Urothelium cell line (cell line): ENCODE measurements at places on chromosomes 13 and 19.

DNA sequence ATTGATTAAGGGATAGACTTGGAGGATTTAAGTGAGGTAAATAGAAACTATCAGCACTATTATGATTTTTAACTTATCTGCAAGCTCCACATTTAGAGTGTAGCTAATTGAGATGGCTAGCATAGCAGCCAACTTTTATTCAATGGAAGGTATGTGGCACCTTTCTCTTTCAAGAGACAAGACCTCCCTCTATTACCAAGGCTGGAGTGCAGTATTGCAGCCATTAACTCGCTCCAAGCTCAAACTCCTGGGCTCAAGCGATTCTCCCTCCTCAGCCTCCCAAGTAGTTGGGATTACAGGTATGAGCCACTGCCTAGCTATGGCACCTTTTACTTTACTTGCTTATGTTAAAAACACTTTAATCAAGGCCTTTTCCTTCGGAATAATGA is 8.2 kb downstream of the TPT1 start:
- DNase-seq: no peak

DNA sequence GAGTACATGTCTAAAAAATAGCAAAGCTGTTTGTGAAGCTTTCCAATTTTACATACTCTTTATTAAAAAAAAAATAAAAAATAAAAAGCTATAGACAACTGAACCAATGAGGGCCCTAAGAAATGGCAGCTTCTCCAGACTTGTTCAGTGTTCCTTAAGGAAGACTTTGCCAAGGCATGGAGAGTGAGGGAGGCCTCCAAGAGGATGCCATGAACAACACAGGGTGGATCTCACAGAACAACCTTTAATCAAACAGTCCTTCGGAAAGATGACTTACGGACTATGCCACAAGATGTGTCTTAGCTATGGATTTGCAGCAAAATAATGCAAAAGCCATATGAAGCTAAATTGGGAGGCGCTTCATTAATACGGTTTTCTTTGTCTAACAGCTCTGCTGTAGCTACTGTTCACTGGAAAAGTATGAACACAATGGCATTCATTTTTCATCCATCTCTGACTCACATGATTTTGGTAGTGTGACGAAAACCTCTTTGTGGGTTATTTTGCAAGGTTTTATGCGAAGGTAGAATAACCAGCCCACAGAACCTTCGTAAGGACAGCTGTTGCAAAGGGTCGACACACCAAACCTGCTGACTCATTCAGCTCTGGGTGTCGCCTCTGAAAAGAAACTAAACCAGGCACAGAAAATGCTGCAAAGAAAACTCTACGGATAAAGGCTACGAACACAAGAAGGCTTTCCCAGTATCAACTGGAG is 27.7 kb downstream of the EFNB2 start:
- peak; percentile 38 for DNase-seq

- no peak for DNase-seq
Measured at GRCh38 chr13:48501705-48502104, 31.2 kb downstream of the RCBTB2 start.

- DNase-seq: no peak
Measured at GRCh38 chr19:48689449-48689848, 6.3 kb upstream of the FUT2 start.

DNA sequence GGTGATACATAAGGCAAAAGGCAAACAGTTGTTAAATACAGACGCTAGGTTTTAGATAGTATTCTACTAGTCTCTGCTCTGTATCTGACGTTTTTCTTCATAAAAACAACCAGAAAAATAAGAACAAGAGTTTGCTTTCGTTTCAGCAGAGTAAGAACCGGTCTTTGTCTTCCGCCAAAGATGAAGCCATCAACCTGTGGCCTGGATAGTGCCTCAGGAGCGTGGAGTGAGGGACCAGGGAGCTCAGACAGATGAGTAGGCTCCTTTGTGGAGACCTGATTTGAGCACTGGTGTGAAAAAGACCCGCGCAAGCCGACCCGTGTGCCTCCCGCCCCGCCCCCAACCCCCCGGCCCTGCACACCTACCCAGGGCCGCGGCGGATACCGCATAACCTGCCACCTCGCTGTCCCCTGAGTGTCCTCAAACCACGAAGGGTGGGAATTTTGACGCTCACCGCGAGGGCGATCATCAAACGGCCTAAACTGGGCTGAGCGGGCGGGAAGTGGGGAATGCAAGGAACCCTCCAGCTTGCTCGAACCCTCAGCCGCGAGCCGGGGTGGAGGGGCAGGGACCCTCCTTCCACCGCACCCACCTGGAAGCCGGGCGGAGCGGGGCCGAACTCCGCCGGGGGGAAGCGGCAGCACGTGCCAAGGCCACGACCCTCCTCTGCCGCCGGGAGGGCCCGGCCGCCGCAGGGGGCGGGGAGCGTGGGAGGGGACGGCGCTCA is 866 bp upstream of the LMO7 start:
- DNase-seq: peak; percentile 25
